ENCODE measurements at places on chromosomes 5 and 9.

- no peak for DNase-seq
These were observed 99.1 kb upstream of the SMC5 start for GRCh38 chr9:70159630-70160029.

DNA sequence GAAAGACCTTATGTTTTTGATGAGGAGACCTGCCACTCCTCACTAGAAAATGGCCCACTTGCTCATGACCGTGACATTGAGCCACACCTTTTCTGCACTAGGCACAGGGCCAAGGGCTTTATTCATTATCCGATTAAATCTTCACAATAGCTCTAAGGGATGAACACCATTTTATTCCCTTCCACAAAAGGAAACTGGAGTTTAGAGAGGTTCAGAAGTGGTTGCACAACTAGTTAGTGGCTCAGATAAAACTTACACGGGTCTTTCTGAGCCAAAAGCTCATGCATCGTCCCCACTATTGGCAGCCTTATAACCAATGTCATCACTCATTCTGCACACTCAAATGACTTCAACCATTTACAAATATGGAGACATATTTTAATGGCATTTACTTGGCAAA, 39.4 kb downstream of the SUSD1 start:
- no peak for DNase-seq

DNA sequence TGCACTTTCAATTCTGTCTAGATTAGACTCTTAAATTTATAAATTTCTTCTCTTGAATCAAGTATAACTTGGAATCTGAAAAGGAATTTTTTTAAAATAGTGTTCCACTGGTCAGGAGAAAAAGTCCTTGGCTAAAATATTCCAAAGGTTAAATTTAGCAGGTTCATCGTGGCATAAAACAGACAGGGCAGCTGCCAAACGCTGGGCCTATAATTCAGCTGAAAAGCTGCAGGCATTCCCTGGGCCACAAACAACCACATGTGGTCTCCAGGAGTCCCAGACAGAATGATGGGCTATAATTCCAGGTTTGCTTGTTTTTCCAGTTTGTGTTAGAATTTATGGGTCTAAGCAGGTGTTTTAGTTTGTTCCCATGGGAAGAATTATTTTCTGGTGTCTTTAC, 71.1 kb upstream of the RETREG1 start:
- no peak for DNase-seq

DNA sequence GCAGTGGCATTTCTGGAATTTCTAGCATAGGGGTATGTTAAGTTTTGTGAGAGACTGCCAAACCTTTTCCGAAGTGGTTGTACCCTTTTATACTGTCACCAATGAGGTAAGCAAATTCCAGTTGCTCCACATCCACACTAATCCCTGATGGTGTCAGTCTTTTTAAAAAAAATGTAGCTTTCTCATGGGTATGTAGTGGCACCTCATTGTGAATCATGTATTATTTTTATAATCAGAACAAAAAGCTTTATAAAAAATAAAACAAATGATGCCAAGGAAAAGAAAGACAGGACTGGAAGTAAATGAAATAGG, 93.4 kb upstream of the CLINT1 start:
- DNase-seq = no peak

- no peak for DNase-seq
These were observed 54.3 kb upstream of the ANKRD33B start for GRCh38 chr5:10509575-10509974.

DNA sequence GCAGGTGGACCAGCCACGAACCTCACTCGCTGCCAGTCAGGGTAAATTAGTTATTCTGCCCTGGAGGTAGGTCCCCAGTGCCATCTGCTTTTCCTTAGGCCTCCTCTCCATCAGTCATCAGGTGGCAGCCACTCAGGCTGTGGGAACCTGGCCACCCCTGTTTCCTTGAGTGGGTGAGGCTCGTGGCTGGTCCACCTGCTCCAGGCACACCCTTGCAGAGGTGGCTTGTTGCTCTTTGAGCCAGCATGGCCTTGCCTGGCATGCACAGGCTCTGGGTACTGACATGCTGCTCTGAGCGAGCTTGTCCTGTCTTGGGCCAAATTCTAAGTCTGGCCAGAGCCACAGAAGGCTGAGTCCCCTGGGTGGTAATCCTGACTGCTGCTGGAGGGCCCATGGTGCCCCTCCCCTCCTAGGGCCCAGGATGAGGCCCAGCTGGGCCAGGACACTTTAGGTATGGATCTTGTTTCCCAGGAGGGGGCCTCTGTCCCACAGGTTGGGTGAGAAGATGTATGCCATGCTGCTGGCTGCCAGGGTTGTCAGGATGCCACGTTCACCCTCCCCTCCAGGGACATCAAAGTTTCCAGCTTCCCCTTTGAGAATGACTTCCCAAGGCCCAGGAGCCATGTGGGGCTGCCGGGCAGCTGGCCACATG, 17.0 kb upstream of the ZNF484 start:
- DNase-seq = no peak

GRCh38 chr5:102627315-102627714, 127.8 kb upstream of the PAM start:
- no peak for DNase-seq

- no peak for DNase-seq
These were observed 141.7 kb downstream of the FGF1 start for GRCh38 chr5:142544071-142544753.

DNA sequence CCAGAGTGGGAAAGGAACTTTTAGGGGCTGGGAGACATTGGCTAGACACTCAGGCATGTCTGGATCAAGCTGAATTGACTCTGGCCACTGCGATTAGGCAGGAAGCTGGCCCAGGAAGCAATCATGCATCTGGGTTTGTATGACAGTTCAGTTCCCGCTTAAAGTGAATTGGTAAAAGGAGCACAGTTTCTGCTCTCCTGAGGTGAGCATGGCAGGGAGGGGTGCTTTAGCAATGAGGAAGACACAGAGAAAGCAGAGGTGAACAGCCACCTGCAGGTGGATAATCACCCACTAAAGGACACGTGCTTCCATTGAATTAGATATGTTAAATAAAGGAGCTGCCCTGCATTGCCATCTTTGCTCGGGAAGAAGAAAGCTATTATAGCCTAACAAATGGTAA, 248.1 kb upstream of the MAP3K1 start:
- no peak for DNase-seq

DNA sequence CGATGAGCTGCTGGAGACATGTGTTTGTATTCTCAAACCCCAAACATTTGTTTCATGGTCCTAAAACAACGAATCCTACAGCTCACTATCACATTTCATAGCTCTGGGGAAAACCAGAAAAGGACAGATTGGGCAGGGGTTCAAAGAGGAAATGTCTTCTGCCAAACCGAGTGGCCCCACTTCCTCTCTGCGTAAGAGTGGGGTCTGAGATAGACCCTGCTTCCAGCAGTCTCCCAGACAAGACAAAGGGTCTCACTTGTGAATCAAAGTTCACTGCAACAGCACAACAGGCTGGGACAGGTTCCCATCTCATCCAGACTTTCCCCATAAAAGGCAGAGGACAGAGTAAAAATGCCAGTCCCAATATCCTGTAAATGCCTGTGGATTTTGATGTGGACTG, 276.2 kb upstream of the SLC24A2 start:
- DNase-seq = no peak

- no peak for DNase-seq
These were observed 15.1 kb upstream of the CSNK1G3 start for GRCh38 chr5:123496892-123497291.

DNA sequence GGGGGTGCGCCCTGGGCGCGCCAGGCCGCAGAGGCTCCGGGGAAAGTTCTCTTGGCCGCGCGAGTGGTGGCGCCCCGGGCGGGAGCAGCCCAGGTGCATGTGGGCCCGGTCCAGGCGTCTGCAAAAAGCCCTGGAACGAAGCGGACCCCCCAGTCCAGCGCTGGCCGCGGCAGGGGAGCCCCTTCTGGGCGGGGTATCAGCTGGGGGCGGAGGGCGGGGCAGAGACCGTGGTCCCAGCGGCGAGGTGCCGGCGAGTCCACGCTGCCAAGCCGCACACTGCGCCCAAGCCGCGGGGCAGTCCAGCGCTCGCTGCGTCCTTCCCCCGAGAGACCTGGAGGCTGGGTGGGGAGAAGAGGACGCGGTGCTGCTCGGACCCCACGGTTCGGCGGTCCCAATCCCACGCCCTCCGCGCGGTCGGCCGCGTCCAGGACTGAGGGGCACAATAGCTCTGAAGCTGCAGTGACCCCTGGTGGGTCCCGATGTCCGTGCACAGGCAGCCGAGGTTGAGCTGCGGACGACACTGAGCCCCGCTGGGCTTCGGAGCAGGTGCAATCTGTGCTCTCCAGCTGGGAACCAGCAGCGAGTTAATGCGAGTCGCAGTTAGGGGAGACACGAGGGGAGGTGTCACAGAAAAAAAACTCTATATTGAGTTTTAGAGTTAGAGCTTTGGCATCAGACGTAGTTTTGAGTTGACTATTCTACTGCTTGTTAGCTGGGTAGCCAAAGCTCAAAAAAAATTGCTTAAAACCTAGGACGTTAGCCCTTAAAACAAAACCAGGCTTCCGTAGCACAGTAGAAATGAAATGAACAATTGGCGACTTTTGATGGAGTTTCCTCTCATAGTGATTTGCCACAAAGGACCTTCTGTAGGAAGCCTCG, 1.1 kb upstream of the EPB41L4A start:
- peak; percentile 60 for DNase-seq

GRCh38 chr9:98248737-98249474, 6.5 kb downstream of the TBC1D2 start:
- DNase-seq = no peak
